MCF 10A (cell line): ENCODE measurements at places on chromosomes 7 and 10. TPM values are rescaled to one million over a fixed set of nuclear protein-coding genes. Genes with fewer than 3 reads are reported as not detected.

DNA sequence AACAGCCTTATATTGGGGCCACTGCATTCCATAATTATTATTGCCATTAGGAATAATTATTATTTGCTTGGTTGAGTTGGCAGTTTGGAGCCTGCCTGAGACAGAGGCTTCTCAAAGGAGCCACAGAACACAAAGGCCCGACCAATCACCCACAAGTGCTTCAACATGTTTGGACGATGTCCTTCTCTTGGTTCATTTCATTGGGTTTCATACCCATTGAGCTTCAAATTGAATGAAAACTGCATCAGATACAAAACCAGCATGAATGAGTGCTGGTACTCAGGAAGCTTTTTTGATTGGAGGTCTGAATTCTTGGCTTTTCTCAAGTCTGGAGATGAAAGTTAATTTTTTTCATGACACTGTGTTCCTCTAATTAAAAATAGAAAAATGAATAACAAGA is 168.3 kb downstream of the CREB5 start:
- peaks cover 30% of the 10 kb centered on the region for H3K27me3 ChIP-seq
- DNase-seq = no peak
- peaks cover 6% of the 10 kb centered on the region for H3K4me1 ChIP-seq
- no peak overlapping the region for H3K27ac ChIP-seq
- H3K4me3 ChIP-seq = no peak overlapping the region

GRCh38 chr10:90337316-90337715 is 520.5 kb downstream of the HTR7 start:
- no peak for DNase-seq
- H3K36me3 ChIP-seq = no peaks in the 10 kb centered on the region
- H3K27me3 ChIP-seq = no peaks in the 10 kb centered on the region
- H3K4me3 ChIP-seq = no peak overlapping the region
- no peak overlapping the region for H3K27ac ChIP-seq

DNA sequence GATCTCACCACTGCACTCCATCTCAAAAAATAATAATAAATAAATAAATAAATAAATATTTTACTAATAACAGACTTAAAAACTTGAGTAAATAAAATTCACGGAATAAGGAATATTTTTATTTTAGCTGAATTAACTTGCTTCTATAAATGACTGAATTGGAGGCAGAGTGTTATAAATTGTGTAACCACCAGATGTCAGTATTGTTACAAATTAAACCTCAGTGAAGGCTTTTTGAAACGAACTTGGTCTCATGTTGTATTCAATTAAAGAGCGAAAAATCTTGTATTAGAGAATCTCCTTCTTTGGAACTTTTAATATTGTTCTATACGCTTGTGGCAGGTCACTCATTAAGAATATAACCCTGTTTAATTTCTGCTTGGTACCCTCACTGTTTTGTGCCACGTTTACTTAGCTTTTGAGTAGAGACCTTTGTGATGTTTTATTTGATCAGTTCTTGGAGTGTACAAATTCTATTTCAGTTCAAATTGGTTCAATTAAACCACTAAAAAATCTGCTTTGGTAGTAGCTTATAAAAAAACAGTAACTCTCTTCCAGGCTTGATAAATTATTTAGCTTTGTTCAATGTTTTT is 45.6 kb upstream of the SCIN start:
- H3K27me3 ChIP-seq = peaks cover 35% of the 10 kb centered on the region
- DNase-seq = peak; percentile 56
- no peak overlapping the region for H3K27ac ChIP-seq
- H3K4me3 ChIP-seq = no peak overlapping the region
- H3K4me1 ChIP-seq = no peaks in the 10 kb centered on the region
- H3K36me3 ChIP-seq = no peaks in the 10 kb centered on the region

DNA sequence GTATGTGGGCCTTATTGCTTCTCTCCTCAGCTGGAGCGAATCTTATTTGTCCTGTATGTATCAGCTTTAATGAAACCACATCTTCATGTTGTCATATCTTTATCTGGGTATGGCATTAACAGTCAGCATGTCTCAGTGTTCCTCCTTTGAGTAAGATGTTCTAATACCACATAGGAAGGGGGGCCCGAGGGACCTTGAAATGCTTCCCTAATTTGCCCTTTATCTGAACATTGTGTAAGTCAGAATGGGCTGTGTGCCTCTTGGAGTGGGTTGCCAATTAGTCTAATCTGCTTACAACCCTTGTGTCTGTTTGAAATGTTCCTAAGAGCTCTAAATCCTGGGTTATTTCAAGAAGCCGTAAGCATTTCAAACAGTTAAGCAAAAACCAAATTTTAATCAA is 623.8 kb downstream of the SUGCT start:
- H3K4me1 ChIP-seq = peaks cover under 1% of the 10 kb centered on the region
- no peak for DNase-seq
- H3K4me3 ChIP-seq = no peak overlapping the region
- no peaks in the 10 kb centered on the region for H3K36me3 ChIP-seq

- H3K4me3 ChIP-seq = peak overlapping the region; percentile 53
- H3K36me3 ChIP-seq = no peaks in the 10 kb centered on the region
- no peaks in the 10 kb centered on the region for H3K27me3 ChIP-seq
These were observed 15.1 kb upstream of the NME8 start for GRCh38 chr7:37833107-37833817.

DNA sequence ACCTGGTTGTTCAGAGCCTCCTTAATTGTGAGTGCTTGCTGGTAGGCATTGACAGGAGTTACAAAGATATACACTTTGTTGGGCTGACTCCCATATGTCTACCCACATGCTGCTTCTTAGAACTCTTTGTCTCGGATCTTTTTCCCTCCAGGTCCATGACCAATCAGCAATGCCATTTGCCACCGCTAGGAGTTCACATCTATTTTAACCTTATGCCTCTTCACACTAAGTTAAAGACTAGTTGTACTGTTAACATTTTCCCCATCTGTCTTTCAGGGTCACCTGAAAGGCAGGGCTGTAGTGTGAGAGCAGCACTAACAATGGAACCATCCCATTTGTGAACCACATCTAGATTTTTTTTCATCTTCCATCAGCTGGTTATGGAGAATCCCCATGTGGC is 226.7 kb upstream of the NPY start:
- no peak for DNase-seq
- H3K4me1 ChIP-seq = peaks cover 26% of the 10 kb centered on the region
- no peak overlapping the region for H3K4me3 ChIP-seq
- H3K27me3 ChIP-seq = no peaks in the 10 kb centered on the region

- H3K36me3 ChIP-seq = no peaks in the 10 kb centered on the region
- H3K4me1 ChIP-seq = no peaks in the 10 kb centered on the region
- no peak overlapping the region for H3K4me3 ChIP-seq
- DNase-seq = no peak
- no peak overlapping the region for H3K27ac ChIP-seq
These were observed 123.9 kb downstream of the PRKG1 start for GRCh38 chr10:51198170-51198569.

DNA sequence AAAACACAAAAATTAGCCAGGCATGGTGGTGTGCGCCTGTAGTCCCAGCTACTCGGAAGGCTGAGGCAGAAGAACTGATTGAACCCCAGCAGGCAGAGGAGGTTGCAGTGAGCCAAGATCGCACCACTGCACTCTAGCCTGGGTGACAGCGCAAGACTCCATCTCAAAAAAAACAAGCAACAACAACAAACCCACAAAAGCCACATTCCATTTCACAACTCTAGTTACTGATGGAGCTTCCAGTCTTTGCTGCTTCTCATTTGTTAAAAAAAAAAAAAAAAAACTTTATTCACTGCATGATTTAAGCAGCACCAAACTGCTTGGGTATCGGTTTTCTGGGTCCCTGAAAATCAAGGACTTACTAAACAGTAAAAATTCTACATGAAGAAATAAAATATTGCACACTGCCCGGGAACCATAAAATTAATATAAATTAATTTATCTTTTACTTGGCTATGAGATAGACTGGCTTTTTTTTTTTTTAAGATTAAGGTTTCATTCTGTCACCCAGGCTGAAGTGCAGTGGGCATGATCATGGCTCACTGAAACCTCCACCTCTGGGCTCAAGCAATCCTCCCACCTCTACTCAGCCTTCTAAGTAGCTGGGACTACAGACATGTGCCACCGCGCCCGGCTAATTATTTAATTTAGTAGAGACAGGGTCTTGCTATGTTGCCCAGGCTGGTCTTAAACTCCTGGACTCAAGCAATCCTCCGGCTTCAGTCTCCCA is 42.0 kb downstream of the SRPK2 start:
- no peak overlapping the region for H3K4me3 ChIP-seq
- peaks cover under 1% of the 10 kb centered on the region for H3K4me1 ChIP-seq
- no peaks in the 10 kb centered on the region for H3K27me3 ChIP-seq
- no peak overlapping the region for H3K27ac ChIP-seq
- DNase-seq = no peak
- no peaks in the 10 kb centered on the region for H3K36me3 ChIP-seq

- peaks cover 20% of the 10 kb centered on the region for H3K4me1 ChIP-seq
- no peak overlapping the region for H3K4me3 ChIP-seq
- DNase-seq = no peak
- no peaks in the 10 kb centered on the region for H3K36me3 ChIP-seq
- H3K27ac ChIP-seq = no peak overlapping the region
These were observed 20.2 kb upstream of the PPIF start for GRCh38 chr10:79327090-79327457.

GRCh38 chr10:70122742-70123141 is 9.9 kb downstream of the AIFM2 start:
- H3K27ac ChIP-seq = no peak overlapping the region
- H3K4me3 ChIP-seq = no peak overlapping the region
- H3K27me3 ChIP-seq = no peaks in the 10 kb centered on the region
- peaks cover 22% of the 10 kb centered on the region for H3K36me3 ChIP-seq

DNA sequence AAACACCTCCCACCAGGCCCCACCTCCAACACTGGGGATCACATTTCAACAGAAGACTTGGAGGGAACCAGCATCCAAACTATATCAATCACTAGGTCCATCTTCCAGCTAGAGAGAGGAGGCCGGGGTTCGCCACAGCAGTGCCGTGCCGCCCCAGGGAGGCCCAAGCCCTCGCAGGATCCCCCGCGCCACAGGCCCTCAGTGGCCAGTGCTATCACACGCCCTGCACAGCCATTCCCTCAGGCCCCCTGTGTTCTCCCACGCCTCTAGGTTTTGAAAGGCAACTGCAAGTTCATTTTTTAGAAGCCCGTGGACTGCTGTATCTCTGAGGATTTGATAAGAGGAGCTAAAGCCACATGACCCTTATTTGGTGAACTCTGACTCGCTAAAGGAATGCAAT is 136.4 kb downstream of the OAT start:
- H3K27me3 ChIP-seq = peaks cover 11% of the 10 kb centered on the region
- no peaks in the 10 kb centered on the region for H3K4me1 ChIP-seq
- no peak overlapping the region for H3K4me3 ChIP-seq

GRCh38 chr10:129888784-129889616 is 75.1 kb downstream of the EBF3 start:
- no peak overlapping the region for H3K4me3 ChIP-seq
- no peaks in the 10 kb centered on the region for H3K4me1 ChIP-seq
- DNase-seq = peak; percentile 27
- H3K36me3 ChIP-seq = no peaks in the 10 kb centered on the region

- H3K27ac ChIP-seq = no peak overlapping the region
- no peak overlapping the region for H3K4me3 ChIP-seq
- H3K36me3 ChIP-seq = no peaks in the 10 kb centered on the region
- peaks cover 11% of the 10 kb centered on the region for H3K4me1 ChIP-seq
- H3K27me3 ChIP-seq = no peaks in the 10 kb centered on the region
- DNase-seq = no peak
These were observed 107.2 kb upstream of the STEAP1B start for GRCh38 chr7:22607180-22607579.

DNA sequence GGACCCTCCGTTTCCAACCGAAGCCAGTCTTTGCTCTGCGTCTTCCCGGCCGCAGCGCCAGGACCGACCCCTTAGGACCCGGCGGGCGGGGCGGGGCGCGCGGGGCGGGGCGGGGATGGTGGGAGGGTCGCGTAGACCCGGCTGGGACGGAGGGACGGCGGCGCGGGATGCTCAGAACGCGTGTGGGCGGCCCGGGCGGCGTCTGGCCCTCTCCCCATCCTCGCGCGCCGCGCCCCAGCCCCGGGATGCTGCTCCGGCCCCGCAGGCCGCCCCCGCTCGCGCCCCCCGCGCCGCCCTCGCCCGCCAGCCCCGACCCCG is at the start of gene UTF1:
Gene UTF1, plus strand, starts transcription at position 174 of the 318 bp plus-strand sequence. Its CDS starts 72 bp downstream, at position 246.
- no peak within 1 kb of the TSS for H3K4me3 ChIP-seq
- H3K27ac ChIP-seq = no peak within 1 kb of the TSS
- no peaks in the 10 kb centered on the region for H3K4me1 ChIP-seq
- DNase-seq = no peak

GRCh38 chr10:35986756-35987502 is 344.8 kb upstream of the FZD8 start:
- H3K27ac ChIP-seq = no peak overlapping the region
- H3K4me1 ChIP-seq = peaks cover 4% of the 10 kb centered on the region
- H3K4me3 ChIP-seq = no peak overlapping the region
- H3K27me3 ChIP-seq = no peaks in the 10 kb centered on the region

GRCh38 chr7:135481598-135481979 is 28.3 kb downstream of the CNOT4 start:
- DNase-seq = no peak
- H3K4me1 ChIP-seq = peaks cover 9% of the 10 kb centered on the region
- H3K36me3 ChIP-seq = peaks cover 14% of the 10 kb centered on the region
- H3K4me3 ChIP-seq = no peak overlapping the region
- H3K27me3 ChIP-seq = no peaks in the 10 kb centered on the region
- H3K27ac ChIP-seq = no peak overlapping the region

Gene DDC
- 0.64 and 0.79 TPM in 2 replicates for total RNA-seq

Gene TAS2R38
- not detected in 2 replicates for total RNA-seq

Gene TMEM176A
- not detected in 2 replicates for total RNA-seq
